SJCRH30 (cell line): ENCODE measurements at places on chromosomes 6 and 20. TPM values are rescaled to one million over a fixed set of nuclear protein-coding genes. Genes with fewer than 3 reads are reported as not detected.

The SOX12 gene
- total RNA-seq: 12.7 TPM in 2 replicates

DNA sequence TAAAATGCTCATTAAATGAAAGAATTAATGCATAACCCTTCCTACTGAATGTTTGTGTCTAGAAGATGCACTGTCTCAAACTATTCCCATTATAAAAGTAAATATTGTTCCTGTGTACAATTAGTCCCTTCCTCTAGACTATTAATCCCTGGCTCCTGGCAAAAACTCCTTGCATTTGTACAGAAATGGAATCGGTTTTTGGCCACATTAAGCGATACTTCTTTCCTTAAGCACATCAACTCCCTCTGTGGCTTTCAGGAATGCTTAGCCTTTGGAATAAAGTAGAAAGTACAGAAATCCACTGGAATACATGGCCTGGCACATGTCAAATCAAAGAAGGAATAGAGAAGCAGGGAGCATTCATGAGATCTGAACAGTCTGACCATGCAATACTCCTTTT lies 179.8 kb downstream of the GMPR start:
- H3K4me3 ChIP-seq: no peak overlapping the region
- DNase-seq: no peak
- no peaks in the 10 kb centered on the region for H3K4me1 ChIP-seq
- no peak overlapping the region for H3K27ac ChIP-seq
- H3K27me3 ChIP-seq: no peaks in the 10 kb centered on the region

- no peaks in the 10 kb centered on the region for H3K27me3 ChIP-seq
- H3K4me1 ChIP-seq: no peaks in the 10 kb centered on the region
- H3K27ac ChIP-seq: no peak overlapping the region
- no peaks in the 10 kb centered on the region for H3K36me3 ChIP-seq
- DNase-seq: no peak
Observed at GRCh38 chr6:53023323-53023722, 28.2 kb upstream of the GSTA4 start.

The BMP6 gene
- 1.6 and 2.2 TPM in 2 replicates for total RNA-seq

GRCh38 chr6:161547617-161548016 lies 273.8 kb upstream of the AGPAT4 start:
- H3K4me1 ChIP-seq: peaks cover 53% of the 10 kb centered on the region
- H3K4me3 ChIP-seq: no peak overlapping the region
- H3K27me3 ChIP-seq: no peaks in the 10 kb centered on the region

The SMLR1 gene
- not detected in 2 replicates for total RNA-seq
